ENCODE measurements at places on chromosomes 11 and 22. TPM values are rescaled to one million over a fixed set of nuclear protein-coding genes. Genes with fewer than 3 reads are reported as not detected.

The HMGXB4 gene
- 13.5 TPM for total RNA-seq

The MS4A14 gene
- total RNA-seq: 0.65 TPM

The LARGE2 gene
- 9.5 TPM for total RNA-seq

The CNGA4 gene
- 1.7 TPM for total RNA-seq

The MIAT gene
- 2.6 TPM for total RNA-seq

The DERL3 gene
- 16.3 TPM for total RNA-seq

The SCGB1A1 gene
- not detected for total RNA-seq

The CARD16 gene
- 18.0 TPM for total RNA-seq

The TEX12 gene
- total RNA-seq: not detected

The SLC35C1 gene
- total RNA-seq: 4.8 TPM

The NCF4 gene
- 116 TPM for total RNA-seq

The RASGRP2 gene
- total RNA-seq: 4.0 TPM

The P2RX3 gene
- not detected for total RNA-seq

The DCHS1 gene
- 0.04 TPM for total RNA-seq
